ENCODE measurements at places on chromosomes 13 and 19.

DNA sequence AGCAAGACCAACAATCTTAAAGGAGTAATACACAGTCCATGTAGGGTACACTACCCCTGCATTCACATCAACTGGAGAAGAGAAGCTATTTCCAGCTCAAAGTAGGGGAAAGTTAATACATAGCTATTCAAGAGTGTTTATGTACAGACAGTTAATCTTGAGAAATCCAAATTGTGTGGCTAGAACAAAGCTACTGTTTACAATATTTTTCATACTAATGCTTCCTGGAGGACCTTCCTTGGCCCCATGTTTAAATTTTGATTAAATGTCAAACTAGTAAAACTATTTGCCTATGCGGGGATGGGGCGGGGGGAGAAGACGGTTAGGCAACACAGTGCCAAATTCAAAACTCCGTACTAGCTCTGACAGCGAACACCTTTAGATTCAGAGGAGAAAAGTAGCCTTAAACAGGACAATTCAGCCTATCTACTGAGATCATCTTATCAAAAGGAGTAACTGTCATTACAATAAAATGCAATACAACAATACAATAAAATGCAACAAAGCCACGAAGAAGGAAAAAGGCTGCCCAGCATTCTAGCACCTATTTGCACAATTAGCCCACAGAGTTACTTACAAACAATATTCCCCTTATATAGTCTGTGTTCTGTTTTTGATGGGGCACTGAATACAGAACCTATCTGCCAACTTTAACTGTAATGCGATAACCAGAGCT is 29.1 kb downstream of the BRD4 start:
- no peak for DNase-seq

GRCh38 chr19:48591021-48591420 is 15.5 kb upstream of the SPACA4 start:
- DNase-seq = no peak

- DNase-seq = no peak
Measured at GRCh38 chr13:27556109-27556508, 64.2 kb downstream of the LNX2 start.

DNA sequence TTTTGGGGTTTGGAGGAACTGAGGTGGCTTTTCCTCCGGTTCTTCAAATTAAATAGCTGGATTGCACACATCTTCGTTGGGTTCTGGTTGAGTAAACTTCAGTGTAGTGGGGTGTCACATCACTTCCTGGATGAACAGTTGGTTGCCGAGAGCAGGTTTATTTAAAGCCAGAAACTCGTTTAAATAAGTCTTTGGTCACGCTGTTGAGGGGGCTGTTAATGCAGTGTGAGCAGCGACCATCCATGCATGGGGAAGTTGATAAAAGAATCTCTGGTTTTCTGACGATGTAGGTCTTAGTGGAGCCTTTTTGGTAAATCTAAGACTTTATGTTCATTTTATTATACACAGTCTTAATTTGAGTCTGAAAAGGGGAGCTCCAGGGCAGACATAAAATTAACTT is 351.2 kb upstream of the ARGLU1 start:
- no peak for DNase-seq

DNA sequence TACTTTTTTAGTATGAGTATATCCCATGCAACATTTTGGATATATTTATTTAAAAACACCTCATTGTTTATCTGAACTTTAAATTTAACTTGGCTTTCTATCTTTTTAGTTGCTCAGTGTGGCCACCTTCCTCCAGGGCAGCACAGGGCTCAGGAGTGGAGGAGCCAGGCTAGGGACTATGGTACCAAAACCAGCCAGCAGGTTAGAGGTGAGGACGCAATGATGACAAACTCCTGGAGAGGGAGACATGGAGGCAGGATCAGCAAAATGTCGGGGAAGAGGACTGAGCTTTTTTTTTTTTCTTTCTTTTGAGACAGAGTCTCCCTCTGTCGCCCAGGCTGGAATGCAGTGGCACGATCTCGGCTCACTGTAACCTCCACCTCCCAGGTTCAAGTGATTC is 29.6 kb upstream of the CALM3 start:
- no peak for DNase-seq

DNA sequence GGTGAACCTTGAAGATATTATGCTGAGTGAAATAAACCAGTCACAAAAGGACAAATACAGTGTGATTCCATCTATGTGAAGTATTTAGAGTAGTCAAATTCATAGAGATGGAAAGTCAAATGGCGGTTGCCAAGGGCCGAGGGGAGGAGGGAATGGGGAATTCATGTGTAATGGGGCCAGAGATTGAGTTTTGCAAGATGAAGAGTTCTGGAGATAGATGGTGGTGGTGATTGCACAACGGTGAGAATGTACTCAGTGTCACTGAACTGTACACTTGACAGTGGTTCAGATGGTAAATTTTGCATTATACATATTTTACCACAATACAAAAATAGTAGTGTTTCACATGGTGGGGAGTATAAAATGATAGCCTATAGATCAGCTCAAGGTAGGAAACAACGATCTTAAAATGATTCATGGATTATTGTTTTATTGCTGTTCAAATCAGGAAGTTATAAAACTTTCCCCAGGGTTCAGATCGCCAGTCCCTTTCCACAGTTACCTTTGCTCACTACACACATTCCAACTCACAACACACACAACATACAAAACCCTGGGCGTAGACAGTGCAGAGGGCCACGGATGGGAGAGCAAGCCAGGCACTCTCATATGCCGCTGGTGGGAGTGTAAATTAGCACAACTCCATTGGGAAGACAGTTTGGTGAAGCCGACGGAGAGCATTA is 219.9 kb downstream of the ZIC5 start:
- no peak for DNase-seq

DNA sequence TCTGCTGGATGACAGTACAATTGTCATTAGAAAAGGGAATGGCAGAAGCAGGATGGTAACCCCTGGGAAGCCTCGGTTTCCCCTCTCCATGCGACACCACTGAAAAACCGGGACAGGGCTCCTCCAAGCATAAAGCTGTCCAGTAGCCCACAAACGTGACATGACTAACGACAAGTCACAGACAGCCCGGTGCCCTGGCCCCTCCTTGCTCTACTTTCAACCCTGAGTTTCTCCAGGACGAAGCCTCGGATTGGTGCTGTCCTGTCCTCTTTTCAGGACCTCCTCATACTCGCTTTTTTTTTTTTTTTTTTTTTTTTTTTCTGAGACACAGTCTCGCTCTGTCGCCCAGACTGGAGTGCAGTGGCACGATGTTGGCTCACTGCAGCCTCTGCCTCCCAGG is 16.3 kb downstream of the DPP9 start:
- DNase-seq = no peak

DNA sequence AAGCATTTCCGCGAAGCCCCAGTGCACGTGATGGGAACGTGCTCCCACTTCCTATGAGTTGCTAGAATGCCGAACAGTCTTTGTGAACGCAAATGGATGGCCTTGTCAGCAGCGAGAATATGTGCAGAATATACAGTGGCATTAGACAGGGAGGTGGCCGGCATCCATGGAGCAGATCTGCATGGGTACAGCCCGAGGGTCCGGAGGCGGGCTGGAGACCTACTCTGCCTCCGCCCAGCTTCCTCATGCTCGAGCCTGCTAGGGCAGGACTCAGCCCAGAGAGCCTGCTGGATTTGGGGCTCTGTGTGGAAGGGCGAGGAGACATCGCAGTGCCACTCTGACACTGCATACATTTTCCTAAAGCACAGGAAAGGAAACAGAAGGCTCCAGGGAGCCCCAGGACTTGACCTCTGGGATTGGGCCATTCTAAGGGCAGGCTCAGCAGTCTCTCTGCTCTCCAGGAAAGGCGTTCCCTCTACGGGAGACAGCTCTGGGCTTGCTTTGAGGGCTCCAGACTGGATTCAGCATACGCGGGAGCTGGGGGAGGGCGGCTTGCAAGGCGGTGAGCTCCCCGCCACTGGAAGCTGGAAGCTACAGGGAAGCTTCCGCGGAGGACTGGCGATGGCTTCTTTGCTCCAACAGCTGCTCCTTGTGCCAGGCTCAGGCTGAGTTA is 55.9 kb upstream of the UQCRFS1 start:
- no peak for DNase-seq

DNA sequence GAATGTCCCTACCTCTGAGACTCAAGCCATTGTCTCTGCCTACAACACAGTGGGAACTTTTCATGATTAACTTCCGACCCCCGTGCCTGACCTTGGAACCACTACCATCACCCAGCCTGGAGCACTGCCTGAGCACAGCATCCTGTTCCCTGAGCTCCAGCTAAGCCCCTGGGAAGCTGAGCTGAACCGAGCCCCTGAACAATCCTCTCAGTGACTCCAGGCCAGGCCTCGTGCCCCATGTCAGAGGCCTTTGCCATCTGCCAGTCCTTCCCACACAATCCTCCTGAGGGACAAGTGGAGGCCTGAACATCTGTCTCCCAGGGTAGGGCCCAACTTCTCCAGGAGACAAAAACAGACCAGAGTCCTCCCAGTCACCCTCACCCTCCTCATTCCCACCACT is 17.5 kb downstream of the CEACAM3 start:
- DNase-seq = no peak

DNA sequence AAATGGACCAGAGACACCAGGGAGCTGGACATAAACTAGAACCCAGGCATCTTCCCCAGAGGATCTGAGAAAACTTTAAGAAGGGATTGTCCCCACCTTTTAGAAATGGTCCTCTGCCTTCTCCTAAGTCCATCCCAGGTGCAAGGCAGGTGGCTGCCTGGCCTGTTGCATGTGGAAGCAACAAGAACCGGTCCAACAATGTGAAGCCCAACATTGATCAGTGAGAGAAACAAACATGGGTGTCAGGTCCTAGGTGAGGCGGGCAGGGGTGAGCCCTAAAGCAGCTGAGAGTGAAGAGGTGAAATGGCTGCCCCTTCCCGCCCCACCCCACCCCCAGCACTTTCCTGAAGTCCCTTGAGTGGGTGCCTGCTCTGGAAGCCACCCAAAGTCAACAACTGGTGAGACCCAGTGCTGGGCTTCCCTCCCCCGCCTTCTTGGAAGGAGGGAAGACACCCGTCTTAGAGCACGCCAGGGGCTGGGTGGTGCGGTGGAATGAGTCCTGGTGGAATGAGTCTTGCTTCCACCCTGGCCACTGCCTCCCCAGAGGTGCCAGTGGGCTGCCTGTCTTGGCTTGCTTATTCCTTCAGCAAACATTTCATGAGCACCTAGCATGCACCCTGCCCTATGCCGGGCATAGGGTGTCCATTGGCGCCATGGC is 1.7 kb downstream of the AP1M1 start:
- DNase-seq = no peak

GRCh38 chr13:98540476-98540875 is 36.4 kb downstream of the STK24 start:
- DNase-seq = no peak

- no peak for DNase-seq
Measured at GRCh38 chr13:26855921-26856320, 95.3 kb upstream of the GPR12 start.

DNA sequence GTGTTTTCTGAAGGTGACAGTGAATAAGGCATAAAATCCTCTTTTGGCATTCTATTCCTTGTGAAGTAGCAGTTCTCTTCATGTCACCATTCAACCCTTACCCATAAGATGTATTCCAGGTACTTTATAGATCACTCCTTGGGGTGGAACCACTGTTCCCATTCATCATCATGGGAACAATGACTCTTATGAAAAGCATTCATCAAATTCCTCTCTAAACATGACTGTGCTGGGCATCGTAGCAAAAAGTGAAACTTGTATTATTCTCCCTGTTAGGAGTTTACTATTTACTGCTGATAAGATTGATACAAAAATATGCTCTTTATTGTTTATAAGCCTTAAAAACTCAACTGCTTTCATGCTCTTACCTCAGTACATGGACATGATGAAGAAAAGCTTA is 793.4 kb downstream of the LIG4 start:
- DNase-seq = no peak

DNA sequence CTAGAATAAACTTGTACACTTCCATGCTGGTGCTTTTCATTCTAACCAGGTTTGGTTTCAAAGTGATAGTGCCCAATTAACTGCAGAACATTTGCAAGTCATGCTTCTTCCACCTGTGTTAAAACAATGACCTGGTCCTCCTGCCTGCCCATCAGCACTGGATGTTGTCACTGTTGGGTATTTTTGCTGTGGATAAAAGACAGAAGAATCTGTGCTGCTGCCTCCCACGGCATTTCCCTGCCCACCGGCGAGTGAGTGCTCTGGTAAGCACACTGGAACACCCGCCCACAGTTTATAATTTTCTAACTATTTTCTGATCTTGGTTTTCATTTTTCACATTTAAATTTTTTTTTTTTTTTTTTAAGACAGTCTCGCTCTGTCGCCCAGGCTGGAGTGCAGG is 2.3 kb upstream of the AKAP8 start:
- no peak for DNase-seq

DNA sequence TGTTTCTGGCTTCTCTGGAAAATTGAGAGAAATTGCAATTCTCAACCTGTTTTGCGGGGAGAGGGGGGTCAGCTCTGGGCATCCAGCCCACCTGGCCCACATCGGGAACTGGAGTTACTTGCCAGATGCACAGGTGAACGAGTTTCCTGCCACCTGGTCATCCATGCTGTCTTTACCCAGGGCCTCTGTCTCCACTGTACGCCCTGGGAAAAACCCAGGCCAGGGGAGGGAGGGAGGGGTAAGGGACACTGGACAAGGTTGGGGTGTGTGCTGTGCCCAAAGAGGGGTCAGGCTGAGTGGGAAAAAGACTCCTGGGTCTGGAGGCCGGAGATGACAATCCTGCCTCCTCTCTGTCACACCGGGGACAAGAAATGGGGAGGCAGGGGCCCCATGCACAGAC is 307.6 kb downstream of the ZNF536 start:
- DNase-seq = no peak

- no peak for DNase-seq
Measured at GRCh38 chr13:93151277-93151676, 75.3 kb upstream of the GPC6 start.

- DNase-seq = no peak
Measured at GRCh38 chr19:35851213-35852028, 883 bp downstream of the NPHS1 start.

- DNase-seq = peak; percentile 22
Measured at GRCh38 chr19:3275583-3276340, 51.3 kb downstream of the CELF5 start.

GRCh38 chr19:14916848-14917247 is 24.4 kb upstream of the OR7C2 start:
- no peak for DNase-seq

- DNase-seq = peak; percentile 87
Measured at GRCh38 chr13:113077953-113078901, 27.4 kb upstream of the F7 start.

DNA sequence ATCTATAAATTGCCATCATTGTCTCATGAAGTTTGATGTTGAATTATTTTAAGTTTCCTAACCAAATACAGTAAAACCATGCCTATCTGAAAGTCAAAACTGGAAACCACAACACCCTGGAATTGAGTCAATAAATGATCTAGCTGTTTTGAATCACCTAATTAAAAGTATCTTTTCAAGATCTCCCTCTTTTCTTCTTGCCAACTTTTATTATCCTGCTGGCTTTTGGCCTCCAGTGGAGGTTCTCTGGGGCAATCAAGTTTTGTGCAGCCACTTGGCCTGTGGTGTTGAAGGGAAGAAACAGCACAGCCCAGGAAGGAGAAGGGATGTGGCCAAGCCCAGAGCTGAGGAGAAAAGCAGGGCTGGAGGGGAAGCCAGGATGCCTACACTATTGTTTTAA is 255.4 kb downstream of the COG6 start:
- no peak for DNase-seq

Data from DMS79 treated with DMSO at 0.1 percent for 48 hours (cell line).